ENCODE measurements at places on chromosomes 4 and X. TPM values are rescaled to one million over a fixed set of nuclear protein-coding genes. Genes with fewer than 3 reads are reported as not detected.

DNA sequence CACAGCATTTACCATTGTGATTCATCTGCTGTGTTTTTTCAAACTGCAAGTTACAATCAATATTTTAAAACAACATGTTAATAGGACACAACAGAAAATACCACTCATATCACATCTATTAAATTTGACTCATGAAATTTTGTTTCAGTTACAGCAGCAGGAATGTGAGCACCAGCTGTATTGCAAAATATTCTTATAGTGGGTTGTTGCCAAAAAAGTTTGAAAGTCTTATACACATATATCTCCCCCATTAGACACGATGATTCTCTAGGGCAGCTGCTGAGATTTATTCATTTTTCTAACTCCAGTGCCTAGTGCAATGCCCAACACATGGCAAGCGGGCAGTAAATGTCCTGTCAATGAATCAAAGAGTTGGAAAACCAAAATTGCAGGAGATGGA lies 26.6 kb upstream of the NKX3-2 start:
- no peak for DNase-seq

DNA sequence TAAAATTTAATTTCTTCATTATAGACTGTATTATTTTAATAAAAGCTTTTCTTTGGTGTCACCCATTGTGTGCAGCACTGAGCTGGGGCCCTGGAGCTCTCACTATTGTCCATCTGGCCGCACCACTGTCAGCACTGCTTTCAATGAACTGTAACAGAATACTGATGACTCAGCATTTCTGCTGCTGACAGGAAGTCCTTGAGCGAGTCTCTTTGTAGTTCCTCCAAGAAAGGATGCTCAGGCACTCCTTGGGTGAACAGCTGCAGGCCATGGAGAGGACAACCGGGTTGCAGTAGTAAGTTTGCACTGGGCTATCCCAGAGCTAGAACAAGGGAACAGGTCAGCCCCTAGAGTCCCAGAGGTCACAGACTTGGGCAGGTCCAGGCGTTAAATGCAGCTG lies 81.6 kb downstream of the SORBS2 start:
- DNase-seq = no peak

DNA sequence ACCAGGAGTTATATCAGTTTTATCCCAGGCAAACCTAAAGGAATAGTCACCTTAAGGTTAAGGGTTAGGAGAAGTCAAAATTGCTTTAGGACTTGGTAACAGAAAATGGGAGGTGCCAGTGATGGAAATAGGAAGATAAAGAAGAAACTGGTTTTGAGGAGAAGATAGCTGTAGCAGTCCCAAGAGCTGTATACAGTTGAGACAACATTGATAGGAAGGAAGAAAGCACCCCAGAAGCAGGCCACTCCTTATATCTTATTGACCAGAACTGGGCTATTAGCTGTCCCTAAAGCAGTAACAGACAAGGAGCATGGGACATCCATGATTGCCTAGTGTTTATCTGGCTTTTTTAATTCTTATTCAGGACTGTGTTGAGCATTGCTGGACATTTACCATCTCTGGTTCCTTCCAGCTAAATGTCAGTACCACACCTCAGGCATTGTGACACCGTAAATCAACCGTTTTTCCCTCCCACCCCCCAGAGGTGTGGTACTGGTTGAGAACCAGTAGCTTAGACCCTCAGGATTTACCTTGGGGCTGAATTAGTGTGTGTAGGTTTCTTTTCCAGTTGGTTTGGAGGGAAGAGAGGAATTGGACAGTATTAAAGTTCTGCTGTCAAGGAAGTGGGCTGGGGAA lies 2.0 kb upstream of the PGRMC2 start:
- no peak for DNase-seq

- DNase-seq = no peak
These were observed 32.2 kb downstream of the COPS4 start for GRCh38 chr4:83067058-83067639.

DNA sequence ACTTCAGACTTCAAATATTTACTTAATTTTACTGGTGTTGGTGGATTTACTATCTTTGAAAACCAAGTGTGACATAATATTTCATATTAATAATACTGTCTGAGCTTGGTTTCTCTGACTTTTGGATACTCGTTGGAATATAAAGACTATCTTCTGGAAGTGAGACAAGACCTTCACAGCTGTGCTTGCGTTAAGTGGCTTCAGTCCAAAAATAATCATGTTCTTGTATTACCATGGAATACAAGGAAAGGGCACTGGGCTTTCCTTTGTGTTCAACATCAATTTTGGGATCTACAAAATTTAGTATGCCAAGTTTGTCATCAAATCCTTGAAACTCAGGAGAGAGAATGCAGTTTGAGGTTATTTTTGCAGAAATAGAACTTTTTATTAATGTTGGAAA lies 712.4 kb upstream of the LCORL start:
- DNase-seq = no peak

DNA sequence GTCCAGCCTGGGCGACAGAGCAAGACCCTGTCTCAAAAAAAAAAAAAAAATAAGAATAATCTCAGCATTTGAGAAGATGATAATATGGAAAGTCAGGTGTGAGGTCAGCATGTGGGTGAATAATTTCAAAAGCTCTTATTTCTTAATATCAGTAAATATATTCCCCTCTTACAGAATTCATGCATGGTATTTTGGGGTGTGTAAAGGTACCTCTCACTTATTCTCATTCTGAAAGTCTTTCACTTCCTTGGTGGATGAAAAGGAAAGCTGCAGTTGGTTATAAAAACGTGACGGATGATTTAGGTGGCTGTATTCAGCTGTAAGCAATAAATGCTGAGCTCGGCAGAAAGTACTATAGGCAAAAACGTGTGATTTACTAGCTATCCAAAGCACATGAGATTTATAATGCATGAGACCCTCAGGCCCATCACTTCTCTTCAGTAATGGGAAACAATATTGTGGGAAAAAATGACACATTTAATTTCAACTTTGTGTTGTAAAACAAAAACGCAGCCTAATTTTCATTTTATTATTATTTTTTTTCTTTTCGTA lies 353.2 kb upstream of the MAGEB2 start:
- DNase-seq = no peak

- no peak for DNase-seq
These were observed 11.8 kb downstream of the IQSEC2 start for GRCh38 chrX:53269536-53270107.

- DNase-seq = no peak
These were observed 164.4 kb upstream of the FTHL17 start for GRCh38 chrX:31236231-31236630.

The ABCG2 gene
- 17.7 TPM for total RNA-seq

The CHRDL1 gene
- 101 TPM for total RNA-seq
